ENCODE measurements at places on chromosomes 2 and 18. TPM values are rescaled to one million over a fixed set of nuclear protein-coding genes. Genes with fewer than 3 reads are reported as not detected.

DNA sequence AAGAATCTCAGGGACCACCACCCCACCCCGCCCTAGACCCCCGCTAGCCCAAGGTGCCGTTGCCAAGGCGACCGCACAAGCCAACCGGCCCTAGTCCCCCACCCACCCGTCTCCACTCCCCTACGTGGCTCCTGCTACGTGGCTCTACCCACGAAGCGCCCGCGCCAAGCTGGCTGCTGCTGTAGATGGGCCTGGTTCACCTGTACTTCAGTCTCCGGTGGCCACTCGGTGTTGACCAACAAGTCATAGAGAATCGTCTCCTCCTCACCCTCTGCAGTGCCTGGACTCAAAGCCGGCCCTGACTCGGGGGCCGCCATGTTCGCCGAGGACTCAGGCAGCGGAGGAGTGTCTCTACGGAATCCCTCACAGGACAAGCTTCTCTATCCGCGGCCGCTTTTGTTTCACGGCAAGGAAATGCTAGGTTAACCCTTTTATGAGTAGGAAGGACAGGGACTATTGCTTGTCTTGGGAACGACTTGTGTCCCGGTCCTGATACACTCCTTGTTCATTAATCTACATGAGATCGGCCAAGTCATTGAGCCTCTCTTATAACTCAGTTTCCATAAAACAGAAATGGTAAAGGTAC lies at the start of gene NBAS:
Gene NBAS (minus strand): TSS at position 347 of the 586 bp plus-strand sequence. CDS start 30 bp downstream, at position 317.
- peak; percentile 81 for DNase-seq

The RAPGEF4 gene
- total RNA-seq: 16.1 TPM

The GPATCH11 gene
- 13.1 TPM for total RNA-seq

The SERPINB10 gene
- not detected for total RNA-seq
